ENCODE measurements at places on chromosomes 4 and X.

DNA sequence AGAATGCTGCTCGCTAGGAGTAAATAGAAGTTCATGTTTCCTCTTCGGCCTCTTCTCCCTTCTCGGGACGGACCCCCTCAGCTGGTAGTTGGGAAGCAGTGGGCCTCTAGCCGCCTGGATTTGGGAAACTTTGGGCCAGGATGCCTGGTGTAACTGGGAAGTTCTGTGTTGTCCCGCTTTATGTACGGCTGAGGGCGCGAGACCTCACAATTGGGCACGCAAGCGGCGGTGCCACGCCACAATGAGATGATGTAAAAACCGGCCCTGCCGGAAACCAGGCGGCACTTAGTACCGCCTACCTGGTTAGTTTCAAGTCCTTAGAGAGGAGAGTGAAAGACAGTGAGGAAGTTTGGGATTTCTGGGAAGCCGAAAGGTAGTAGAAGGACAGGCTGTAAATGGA, at the start of gene CT83:
CT83 (minus strand) TSS at position 155 of the 400 bp plus-strand sequence; CDS start at position 35, 120 bp downstream.
- no peaks in the 10 kb centered on the region for H3K27me3 ChIP-seq
- no peak for DNase-seq
- no peaks in the 10 kb centered on the region for H3K4me1 ChIP-seq
- no peak within 1 kb of the TSS for H3K27ac ChIP-seq

DNA sequence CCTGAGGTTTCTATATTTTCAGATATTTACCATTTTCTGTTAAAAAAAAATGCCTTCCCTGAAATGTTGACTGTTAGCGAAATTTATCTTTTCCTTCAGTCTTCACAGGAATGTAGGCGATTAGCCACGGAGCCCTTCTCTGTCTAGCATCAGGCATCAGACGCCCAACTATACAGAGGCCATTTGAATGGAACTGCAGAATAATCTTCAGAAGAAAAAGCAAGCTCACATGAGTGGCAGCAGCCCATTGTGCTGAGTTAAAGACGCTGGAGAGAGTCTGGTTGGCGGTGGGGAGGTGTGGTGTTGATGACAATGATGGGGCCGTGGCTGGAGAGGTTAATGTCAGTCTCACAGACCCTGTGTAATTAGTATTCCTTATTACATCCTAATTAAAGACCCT, 196.8 kb upstream of the LEF1 start:
- no peaks in the 10 kb centered on the region for H3K36me3 ChIP-seq
- H3K27me3 ChIP-seq: no peaks in the 10 kb centered on the region
- DNase-seq: no peak
- H3K27ac ChIP-seq: no peak overlapping the region

DNA sequence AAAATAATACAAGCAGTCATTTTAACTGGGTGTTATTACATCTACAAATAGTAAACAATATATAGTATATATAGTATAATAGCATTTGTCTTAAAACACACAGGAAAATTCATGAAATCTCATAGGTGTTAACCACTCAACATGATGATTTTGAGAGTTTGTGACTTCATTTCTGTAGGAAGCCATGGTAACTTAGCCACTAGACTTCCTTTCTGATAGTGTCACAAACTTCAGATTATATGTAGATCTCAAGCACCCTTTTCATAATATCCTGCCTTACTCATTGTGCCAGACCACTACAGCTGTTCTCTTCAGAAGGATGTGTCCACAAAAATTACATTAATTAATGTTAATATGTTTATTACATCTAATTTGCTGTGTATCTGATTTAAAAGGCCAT, 1250.6 kb downstream of the ADGRL3 start:
- no peak for DNase-seq
- no peaks in the 10 kb centered on the region for H3K36me3 ChIP-seq
- no peaks in the 10 kb centered on the region for H3K27me3 ChIP-seq

- no peak overlapping the region for H3K27ac ChIP-seq
- no peaks in the 10 kb centered on the region for H3K27me3 ChIP-seq
- no peak for DNase-seq
- no peaks in the 10 kb centered on the region for H3K36me3 ChIP-seq
Observed at GRCh38 chrX:130772105-130772775, 130.8 kb downstream of the ENOX2 start.

DNA sequence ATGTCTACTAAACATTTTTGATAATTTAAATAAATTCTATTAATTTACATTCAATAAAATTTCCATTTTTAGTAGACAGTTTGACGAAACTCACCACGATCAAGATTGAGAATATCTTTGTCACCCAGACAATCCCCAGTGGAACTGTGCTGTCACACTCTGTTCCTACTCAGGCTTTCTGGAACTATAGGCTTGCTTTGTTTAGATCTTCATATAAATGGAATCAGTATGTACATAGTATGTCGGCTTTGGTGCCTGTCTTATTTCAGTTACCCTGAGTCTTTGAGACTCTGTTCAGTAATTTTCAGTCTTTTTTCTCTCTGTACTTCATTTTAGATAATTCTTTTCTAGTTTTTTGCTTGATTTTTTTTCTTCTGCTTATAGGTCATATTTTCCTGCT, 163.5 kb upstream of the EMCN start:
- no peak for DNase-seq
- no peaks in the 10 kb centered on the region for H3K27me3 ChIP-seq
- H3K27ac ChIP-seq: no peak overlapping the region
- H3K4me3 ChIP-seq: no peak overlapping the region
- no peaks in the 10 kb centered on the region for H3K4me1 ChIP-seq

GRCh38 chrX:1734806-1735205, 119.9 kb downstream of the ASMT start:
- H3K4me1 ChIP-seq: peaks cover 2% of the 10 kb centered on the region
- no peak overlapping the region for H3K27ac ChIP-seq
- DNase-seq: no peak
- no peaks in the 10 kb centered on the region for H3K36me3 ChIP-seq
- no peak overlapping the region for H3K4me3 ChIP-seq

- no peaks in the 10 kb centered on the region for H3K36me3 ChIP-seq
- H3K4me1 ChIP-seq: no peaks in the 10 kb centered on the region
- no peak for DNase-seq
- no peaks in the 10 kb centered on the region for H3K27me3 ChIP-seq
- H3K27ac ChIP-seq: no peak overlapping the region
Observed at GRCh38 chr4:38292529-38292928, 332.3 kb downstream of the PTTG2 start.

GRCh38 chr4:174669270-174669669, 147.0 kb upstream of the HPGD start:
- H3K4me3 ChIP-seq: no peak overlapping the region
- no peak overlapping the region for H3K27ac ChIP-seq
- H3K27me3 ChIP-seq: no peaks in the 10 kb centered on the region

- H3K4me3 ChIP-seq: no peak overlapping the region
- no peaks in the 10 kb centered on the region for H3K36me3 ChIP-seq
- no peak for DNase-seq
- H3K27ac ChIP-seq: no peak overlapping the region
- H3K4me1 ChIP-seq: no peaks in the 10 kb centered on the region
Observed at GRCh38 chr4:98110929-98111328, 32.3 kb downstream of the STPG2 start.

- H3K4me1 ChIP-seq: peaks cover 4% of the 10 kb centered on the region
- DNase-seq: peak; percentile 51
- no peak overlapping the region for H3K4me3 ChIP-seq
- H3K27me3 ChIP-seq: peaks cover 9% of the 10 kb centered on the region
Observed at GRCh38 chrX:154748712-154749339, 2.1 kb downstream of the GAB3 start.

DNA sequence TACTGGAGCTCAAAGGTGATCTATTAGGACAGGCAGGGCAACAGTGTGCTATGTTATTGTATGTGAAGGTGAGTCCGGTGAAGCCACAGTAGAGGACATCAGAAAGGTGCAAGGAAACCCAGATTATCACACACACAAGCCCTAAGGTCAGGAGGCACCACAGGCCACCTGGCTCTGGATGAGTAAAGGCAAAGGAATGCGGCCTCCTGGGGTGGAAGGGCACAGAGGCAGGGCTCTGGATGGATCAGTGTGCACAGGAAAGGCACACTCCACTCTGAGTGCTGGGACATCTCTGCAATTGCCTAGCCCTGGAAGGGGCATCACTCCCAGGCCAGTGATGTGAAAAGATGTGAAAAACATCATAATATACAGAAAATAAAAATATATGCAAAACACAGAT, 683.5 kb downstream of the TRIML1 start:
- H3K4me3 ChIP-seq: no peak overlapping the region
- no peaks in the 10 kb centered on the region for H3K27me3 ChIP-seq
- H3K27ac ChIP-seq: no peak overlapping the region
- no peaks in the 10 kb centered on the region for H3K4me1 ChIP-seq
- DNase-seq: no peak

GRCh38 chr4:7818399-7818911, 121.2 kb downstream of the AFAP1 start:
- peaks cover 7% of the 10 kb centered on the region for H3K36me3 ChIP-seq
- H3K27me3 ChIP-seq: no peaks in the 10 kb centered on the region
- peak; percentile 93 for DNase-seq
- no peak overlapping the region for H3K27ac ChIP-seq
- H3K4me1 ChIP-seq: peaks cover 32% of the 10 kb centered on the region

DNA sequence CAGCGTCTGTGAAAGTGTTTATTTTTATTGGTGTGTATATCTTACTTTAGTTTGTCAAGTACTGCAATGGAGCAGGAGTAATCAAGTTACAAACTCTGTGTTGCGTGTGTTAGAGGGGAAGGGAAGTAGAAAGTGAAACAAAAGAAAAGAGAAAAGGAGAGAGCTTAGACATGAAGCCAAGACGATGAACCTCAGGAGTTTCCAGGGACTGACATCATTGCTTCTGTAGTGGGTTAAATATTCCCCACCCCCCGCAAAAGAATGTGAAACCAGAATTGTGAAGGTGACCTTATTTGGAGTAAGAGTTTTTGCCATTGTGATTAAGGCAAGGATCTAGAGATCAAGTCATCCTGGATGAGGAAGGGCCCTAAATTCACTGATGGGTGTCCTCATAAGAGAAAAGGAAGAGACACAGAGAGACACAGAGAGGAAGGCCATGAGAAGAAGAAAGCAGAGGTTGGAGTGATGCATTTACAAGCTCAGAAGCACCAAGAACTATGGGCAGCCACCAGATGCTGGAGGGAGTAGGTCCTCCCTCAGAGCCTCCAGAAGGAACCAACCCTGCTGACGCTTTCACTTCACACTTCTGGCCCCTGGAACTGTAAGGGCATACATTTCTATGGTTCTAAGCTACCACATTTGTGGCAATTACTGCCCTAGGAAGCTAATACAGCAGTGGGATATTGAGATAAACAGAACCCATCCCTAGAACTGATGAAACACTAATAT, 173.6 kb upstream of the SFRP2 start:
- DNase-seq: no peak
- no peaks in the 10 kb centered on the region for H3K27me3 ChIP-seq
- no peaks in the 10 kb centered on the region for H3K4me1 ChIP-seq
- H3K36me3 ChIP-seq: no peaks in the 10 kb centered on the region

DNA sequence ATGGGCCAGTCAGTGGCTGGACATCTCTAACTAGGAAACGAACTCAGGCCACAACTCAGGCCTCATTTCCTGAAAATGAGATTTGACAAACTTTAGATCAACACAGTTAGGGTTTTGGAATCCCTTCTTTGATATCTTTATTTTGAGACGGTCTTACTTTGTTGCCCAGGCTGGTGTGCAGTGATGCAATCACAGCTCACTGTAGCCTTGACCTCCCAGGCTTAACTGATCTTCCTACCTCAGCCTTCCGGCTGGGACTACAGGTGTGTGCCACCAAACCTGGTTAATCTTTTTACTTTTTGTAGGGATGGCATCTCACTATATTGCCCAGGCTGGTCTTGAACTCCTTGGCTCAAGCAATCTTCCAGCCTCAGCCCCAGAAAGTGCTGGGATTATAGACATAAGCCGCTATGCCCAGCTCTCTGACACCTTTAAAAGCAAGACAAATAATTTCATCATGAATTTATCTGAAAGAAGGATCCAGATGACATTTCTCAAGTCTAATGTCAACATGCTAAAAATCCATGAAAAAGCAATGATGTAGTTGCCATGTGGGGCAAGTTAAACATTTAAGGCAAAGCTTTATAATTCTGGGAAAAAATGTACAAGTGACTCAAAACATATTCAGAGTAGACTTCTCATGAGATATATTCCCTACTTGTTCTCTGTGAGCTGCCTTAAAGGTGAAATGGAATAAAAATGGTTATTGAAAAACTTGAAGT, 89.1 kb upstream of the CBR4 start:
- peaks cover 4% of the 10 kb centered on the region for H3K4me1 ChIP-seq
- H3K36me3 ChIP-seq: peaks cover 37% of the 10 kb centered on the region
- no peak for DNase-seq
- no peaks in the 10 kb centered on the region for H3K27me3 ChIP-seq
- H3K27ac ChIP-seq: peak overlapping the region; percentile 56
- H3K4me3 ChIP-seq: no peak overlapping the region

GRCh38 chrX:82589410-82589809, 918.7 kb upstream of the POU3F4 start:
- H3K4me3 ChIP-seq: no peak overlapping the region
- DNase-seq: no peak
- H3K36me3 ChIP-seq: no peaks in the 10 kb centered on the region
- H3K4me1 ChIP-seq: no peaks in the 10 kb centered on the region

DNA sequence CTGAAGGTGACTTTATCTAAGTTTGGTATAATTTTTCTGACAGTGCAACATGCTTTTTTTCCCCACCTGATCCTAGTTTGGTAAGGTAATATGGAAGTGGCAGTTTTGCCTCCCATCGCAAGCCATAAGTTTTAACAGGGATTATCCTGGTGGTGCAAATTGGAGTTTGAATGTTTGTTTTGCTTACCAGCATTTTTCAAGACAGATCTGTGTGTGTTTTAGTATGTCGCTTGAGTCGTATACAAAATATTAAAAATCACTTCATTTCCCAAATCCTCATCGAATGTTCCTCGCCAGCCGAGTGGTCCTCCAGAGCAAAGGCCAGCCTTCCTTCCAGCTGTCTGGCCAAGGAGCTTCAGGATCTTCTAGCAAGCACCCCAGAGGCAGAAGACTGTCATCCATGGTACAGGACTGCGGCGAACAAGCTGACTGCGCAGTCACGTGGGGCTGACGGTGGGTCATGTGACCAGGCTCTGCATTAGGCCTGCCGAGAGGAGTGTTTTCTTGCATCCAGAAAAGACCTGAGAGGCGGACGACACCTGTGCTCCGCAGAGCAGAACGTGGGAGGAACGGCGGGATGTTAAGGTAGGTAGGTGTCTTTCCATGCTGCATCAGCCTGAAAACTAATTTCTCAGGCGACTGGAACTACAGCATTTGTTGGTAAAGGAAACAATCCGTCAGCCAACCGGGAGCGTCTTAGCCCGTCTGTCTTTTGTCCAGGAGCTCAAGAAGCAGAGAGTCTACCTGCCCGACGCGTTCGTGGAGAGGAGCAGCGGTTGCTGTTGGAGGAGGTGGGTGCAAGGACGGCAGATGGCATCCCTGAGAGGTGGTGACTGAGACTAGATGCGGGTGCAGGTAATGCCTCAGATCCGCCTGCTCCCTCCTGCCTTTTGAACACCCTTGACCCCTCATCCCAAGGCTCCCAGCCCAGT, at the start of gene GPRASP3:
GPRASP3 (plus strand) TSS at position 507 of the 932 bp plus-strand sequence. CDS start 28,253 bp downstream, outside the sequence.
- H3K27ac ChIP-seq: no peak within 1 kb of the TSS
- no peaks in the 10 kb centered on the region for H3K36me3 ChIP-seq
- H3K4me3 ChIP-seq: peak within 1 kb of the TSS; percentile 53
- H3K4me1 ChIP-seq: no peaks in the 10 kb centered on the region
